ENCODE measurements at places on chromosomes 2 and 18.

DNA sequence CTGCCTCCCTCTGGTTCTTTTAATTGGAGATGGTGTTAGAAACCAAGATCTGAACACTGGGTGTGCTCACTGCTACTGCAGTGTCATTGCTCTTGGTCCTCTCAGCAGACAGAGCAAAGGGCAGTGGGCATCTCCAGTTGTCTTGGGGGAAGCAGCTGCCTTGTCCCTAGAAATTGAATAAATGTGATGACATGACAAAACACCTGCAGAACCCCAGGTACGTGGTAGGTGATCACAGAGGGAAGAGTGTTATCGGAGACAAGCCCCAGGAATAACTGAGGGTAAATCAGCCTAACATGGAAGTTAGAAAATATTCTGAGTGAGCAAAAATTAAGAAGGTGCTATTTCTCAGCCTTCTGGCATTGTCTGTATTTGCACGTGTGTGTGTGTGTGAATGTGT, 311.9 kb upstream of the HDAC4 start:
- H3K36me3 ChIP-seq: no peaks in the 10 kb centered on the region
- DNase-seq: no peak
- H3K27ac ChIP-seq: no peak overlapping the region
- no peak overlapping the region for H3K4me3 ChIP-seq
- H3K27me3 ChIP-seq: no peaks in the 10 kb centered on the region
- H3K4me1 ChIP-seq: no peaks in the 10 kb centered on the region

DNA sequence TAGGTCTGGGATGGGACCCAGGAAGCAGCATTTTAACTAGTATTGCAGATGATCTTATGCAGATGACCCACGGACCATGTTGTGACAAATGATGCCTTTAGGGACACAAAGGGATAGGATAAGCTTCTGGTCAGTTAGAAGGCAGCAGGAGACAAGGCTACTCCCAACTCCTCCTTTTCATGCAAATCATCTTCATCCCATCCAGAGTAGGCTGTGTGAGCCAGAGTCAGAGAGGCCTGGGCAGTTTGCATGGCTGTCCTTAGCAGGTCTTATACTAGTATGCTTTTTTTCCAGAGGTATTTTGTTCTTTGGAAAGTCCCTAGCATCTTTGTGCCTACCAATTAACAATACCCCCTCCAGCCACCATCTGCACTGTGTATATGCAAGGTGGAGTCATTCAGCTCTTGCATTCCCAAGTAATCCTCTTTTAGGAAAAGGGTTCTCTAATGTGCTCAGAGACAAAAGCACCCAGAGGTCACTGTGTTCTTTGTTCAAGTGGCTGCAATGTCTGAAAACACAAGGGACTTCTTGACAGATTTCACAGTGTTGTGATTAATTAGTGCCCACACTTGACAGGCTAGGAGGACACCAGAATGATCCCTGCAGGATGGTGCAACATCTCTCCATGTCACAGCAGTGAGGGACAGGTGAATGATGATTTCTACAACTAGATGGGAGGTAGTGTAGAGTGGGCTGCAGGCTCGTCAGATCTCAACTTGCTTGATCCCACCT, 225.8 kb downstream of the NCKAP5 start:
- H3K27me3 ChIP-seq: no peaks in the 10 kb centered on the region
- no peaks in the 10 kb centered on the region for H3K36me3 ChIP-seq
- no peak for DNase-seq
- no peak overlapping the region for H3K4me3 ChIP-seq
- H3K27ac ChIP-seq: no peak overlapping the region
- H3K4me1 ChIP-seq: no peaks in the 10 kb centered on the region

GRCh38 chr2:214217136-214217535, 193.7 kb upstream of the VWC2L start:
- DNase-seq: no peak
- H3K36me3 ChIP-seq: no peaks in the 10 kb centered on the region
- H3K27ac ChIP-seq: no peak overlapping the region
- H3K4me1 ChIP-seq: no peaks in the 10 kb centered on the region
- H3K4me3 ChIP-seq: no peak overlapping the region

- H3K27ac ChIP-seq: peak overlapping the region; percentile 88
- peaks cover 47% of the 10 kb centered on the region for H3K4me1 ChIP-seq
- DNase-seq: peak; percentile 89
- no peaks in the 10 kb centered on the region for H3K36me3 ChIP-seq
Measured at GRCh38 chr18:58669731-58670378, 1.4 kb upstream of the MALT1 start.

GRCh38 chr2:221034973-221035372, 537.1 kb downstream of the EPHA4 start:
- DNase-seq: no peak
- no peaks in the 10 kb centered on the region for H3K36me3 ChIP-seq
- no peaks in the 10 kb centered on the region for H3K27me3 ChIP-seq
- H3K4me3 ChIP-seq: no peak overlapping the region

DNA sequence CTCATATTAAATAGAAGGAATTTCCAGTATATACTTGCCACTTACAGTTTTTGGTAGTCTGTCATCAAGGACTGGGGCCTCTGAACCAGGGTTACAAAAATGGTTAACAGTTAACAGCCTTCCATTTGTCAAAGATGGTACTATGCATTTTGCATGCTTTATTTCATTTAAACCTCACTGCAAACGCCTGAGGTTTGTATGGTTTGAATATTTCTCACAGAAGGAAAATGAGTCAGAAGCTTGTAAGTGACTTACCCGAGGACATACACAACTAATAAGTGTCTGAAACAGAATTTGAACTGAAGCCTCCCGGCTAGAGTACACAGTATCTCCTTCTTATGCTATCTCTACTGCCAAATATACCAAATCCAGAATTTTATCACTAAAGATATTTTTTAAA, 1593.5 kb upstream of the ACVR2A start:
- H3K27me3 ChIP-seq: no peaks in the 10 kb centered on the region
- H3K4me1 ChIP-seq: peaks cover 4% of the 10 kb centered on the region
- no peaks in the 10 kb centered on the region for H3K36me3 ChIP-seq
- peak; percentile 34 for DNase-seq
- no peak overlapping the region for H3K27ac ChIP-seq

GRCh38 chr18:24019641-24020331, 5.2 kb downstream of the TTC39C start:
- H3K27me3 ChIP-seq: no peaks in the 10 kb centered on the region
- no peak overlapping the region for H3K4me3 ChIP-seq

DNA sequence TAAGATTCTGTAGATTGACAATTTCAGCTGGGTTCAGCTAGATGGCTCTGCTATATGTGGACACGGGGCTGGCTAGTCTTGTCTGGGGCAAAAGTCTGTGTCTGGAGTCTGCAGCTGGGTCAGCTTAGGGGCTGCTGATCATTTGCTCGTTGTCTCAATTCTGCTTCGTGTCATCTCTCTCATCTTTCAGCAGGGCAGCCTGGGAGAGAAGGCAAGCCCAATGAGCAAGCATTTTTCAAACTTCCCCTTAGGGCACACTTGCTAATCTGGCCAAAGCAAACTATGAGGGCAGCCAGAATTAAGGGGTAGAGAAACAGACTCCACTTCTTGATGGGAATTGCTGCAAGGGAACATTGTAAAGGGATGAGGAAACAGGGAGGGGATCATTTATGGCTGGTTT, 462.6 kb downstream of the SLC4A3 start:
- H3K27ac ChIP-seq: no peak overlapping the region
- H3K36me3 ChIP-seq: no peaks in the 10 kb centered on the region
- H3K27me3 ChIP-seq: no peaks in the 10 kb centered on the region
- H3K4me3 ChIP-seq: no peak overlapping the region

GRCh38 chr2:114010001-114010400, 120.1 kb downstream of the ACTR3 start:
- H3K4me1 ChIP-seq: no peaks in the 10 kb centered on the region
- DNase-seq: no peak
- H3K27me3 ChIP-seq: no peaks in the 10 kb centered on the region
- no peaks in the 10 kb centered on the region for H3K36me3 ChIP-seq

- H3K36me3 ChIP-seq: no peaks in the 10 kb centered on the region
- no peak overlapping the region for H3K4me3 ChIP-seq
- no peak for DNase-seq
- no peaks in the 10 kb centered on the region for H3K4me1 ChIP-seq
Measured at GRCh38 chr18:44849361-44849760, 168.7 kb downstream of the SETBP1 start.

- H3K4me3 ChIP-seq: no peak overlapping the region
- no peaks in the 10 kb centered on the region for H3K27me3 ChIP-seq
- no peak for DNase-seq
Measured at GRCh38 chr18:69411199-69411598, 10.5 kb downstream of the DOK6 start.

- no peak overlapping the region for H3K4me3 ChIP-seq
- peaks cover 10% of the 10 kb centered on the region for H3K4me1 ChIP-seq
- DNase-seq: no peak
- H3K27me3 ChIP-seq: no peaks in the 10 kb centered on the region
Measured at GRCh38 chr18:41870191-41870590, 84.8 kb upstream of the PIK3C3 start.

DNA sequence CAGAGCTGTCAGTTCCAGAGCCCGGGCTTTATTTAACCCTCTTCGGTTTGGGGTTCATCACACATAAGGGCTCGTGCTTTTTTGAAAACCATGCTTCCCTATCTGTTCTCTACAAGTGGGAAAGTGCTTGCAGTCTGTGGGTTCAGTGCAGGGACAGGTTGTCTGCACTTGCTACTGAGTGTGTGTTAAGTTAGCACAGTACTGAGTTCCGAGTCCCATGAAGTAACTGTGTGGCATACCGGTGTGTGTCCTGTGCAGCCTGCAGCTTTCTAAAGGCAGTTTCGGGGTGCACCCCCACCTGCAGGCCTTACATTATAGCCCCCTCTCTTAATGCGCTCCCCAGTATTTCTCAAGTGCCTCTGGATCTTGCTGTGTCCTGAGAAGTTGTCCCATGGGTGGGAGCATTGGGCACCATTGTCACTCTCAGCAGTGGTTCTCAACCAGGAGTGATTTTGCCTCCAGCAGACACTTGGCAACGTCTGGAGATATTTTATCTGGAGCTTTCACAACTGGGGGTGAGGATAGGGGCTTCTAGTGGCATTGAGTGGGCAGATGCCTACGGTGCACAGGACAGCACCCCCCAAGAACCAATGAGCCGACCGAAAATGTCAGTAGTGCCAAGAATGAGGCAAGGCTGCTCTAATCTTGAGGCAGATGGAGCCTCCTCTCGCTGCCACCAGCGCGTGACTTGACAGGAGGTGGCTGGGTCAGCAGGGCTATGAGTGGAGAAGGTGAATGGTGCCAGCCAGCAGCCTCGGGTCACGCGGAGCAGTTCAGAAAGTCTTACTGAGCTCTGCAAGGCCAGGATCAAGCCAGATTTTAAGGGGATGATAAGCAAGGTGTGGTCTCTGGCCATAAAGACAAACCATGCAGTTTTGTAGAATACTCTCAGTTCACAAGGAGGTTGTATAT, 152.2 kb downstream of the SMAD7 start:
- DNase-seq: no peak
- H3K4me3 ChIP-seq: no peak overlapping the region
- peaks cover 10% of the 10 kb centered on the region for H3K4me1 ChIP-seq
- H3K27me3 ChIP-seq: no peaks in the 10 kb centered on the region
- H3K36me3 ChIP-seq: peaks cover 7% of the 10 kb centered on the region

DNA sequence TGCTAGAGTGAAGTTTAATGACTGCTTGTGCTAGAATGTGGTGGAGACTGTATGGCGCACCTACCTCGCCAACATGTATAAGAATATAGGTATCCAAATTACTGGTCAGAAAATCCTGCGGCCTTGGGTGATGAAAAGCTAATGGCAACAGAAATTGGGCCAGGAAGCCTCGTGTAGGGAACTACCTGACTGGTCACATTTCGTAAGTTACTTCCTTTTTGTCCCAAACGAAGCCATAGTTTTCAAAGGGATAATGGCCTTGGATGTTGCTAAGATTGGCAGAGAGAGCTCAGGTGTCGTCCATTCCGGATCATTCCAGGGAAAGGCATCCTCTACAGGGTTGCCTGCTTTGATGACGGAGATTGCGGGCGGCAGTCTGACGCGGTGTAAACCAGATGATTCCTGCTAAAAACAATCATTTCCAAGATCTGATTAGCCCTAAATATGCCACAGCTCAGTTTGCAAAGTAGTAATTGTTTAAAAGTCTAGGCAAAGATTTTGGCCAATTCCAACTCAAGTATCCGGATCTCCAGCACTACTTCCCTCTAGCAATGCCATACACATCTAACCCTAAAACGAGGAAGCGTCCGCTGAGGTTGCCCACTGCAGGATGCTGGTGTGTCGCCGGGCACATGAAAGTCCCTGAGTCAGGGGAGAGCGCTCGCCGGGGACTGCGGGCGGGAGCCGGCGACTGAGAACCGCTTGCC, 708 bp upstream of the MALT1 start:
- peak overlapping the region; percentile 88 for H3K27ac ChIP-seq
- no peaks in the 10 kb centered on the region for H3K36me3 ChIP-seq
- H3K4me1 ChIP-seq: peaks cover 52% of the 10 kb centered on the region
- no peaks in the 10 kb centered on the region for H3K27me3 ChIP-seq

- H3K36me3 ChIP-seq: no peaks in the 10 kb centered on the region
- peak; percentile 10 for DNase-seq
- no peaks in the 10 kb centered on the region for H3K27me3 ChIP-seq
- no peaks in the 10 kb centered on the region for H3K4me1 ChIP-seq
Measured at GRCh38 chr2:63189026-63189425, 138.4 kb downstream of the OTX1 start.

DNA sequence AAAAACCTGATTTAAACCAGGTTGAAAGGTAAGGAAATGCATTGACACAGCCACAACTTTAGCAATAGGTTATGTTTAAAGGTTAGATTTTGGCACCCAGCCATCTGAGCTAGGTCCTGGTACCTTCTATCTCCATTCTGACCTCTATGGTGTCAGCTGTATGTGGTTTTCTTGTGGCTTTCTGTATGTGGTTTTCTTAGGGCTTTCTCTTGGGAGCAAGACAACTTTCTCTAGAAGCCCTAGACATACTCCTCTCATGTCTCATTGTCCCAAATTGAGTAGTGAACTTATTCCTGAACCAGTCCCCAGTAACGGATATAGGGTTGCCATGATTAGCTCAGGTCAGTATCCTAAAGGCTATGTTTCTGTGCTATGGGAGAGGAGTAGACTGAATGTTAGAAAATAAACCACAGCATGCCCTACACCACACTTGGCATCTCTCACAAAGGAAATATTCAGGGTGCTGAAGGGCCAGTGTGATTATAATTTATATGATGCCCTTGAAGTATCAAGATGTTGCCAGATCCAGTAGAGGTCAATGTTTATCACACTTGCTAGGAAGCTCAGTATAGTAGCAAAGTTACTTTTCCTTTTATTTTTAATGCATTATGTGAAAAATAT, 176.1 kb downstream of the CAPN13 start:
- peak; percentile 75 for DNase-seq
- no peak overlapping the region for H3K27ac ChIP-seq
- H3K4me1 ChIP-seq: peaks cover 5% of the 10 kb centered on the region
- H3K4me3 ChIP-seq: no peak overlapping the region
- H3K27me3 ChIP-seq: no peaks in the 10 kb centered on the region
- no peaks in the 10 kb centered on the region for H3K36me3 ChIP-seq

- H3K27me3 ChIP-seq: no peaks in the 10 kb centered on the region
- peaks cover 35% of the 10 kb centered on the region for H3K4me1 ChIP-seq
- no peaks in the 10 kb centered on the region for H3K36me3 ChIP-seq
- H3K4me3 ChIP-seq: peak overlapping the region; percentile 46
- DNase-seq: peak; percentile 69
Measured at GRCh38 chr2:200786423-200786822, 25.3 kb upstream of the BZW1 start.

- H3K36me3 ChIP-seq: no peaks in the 10 kb centered on the region
- H3K27me3 ChIP-seq: no peaks in the 10 kb centered on the region
- H3K4me1 ChIP-seq: no peaks in the 10 kb centered on the region
- H3K27ac ChIP-seq: no peak overlapping the region
- no peak overlapping the region for H3K4me3 ChIP-seq
Measured at GRCh38 chr18:25873833-25874232, 216.6 kb downstream of the SS18 start.
